ENCODE measurements at places on chromosomes 6 and 20.
A peak's percentile ranks its signal among the peaks of the same experiment; 100 is the strongest.

DNA sequence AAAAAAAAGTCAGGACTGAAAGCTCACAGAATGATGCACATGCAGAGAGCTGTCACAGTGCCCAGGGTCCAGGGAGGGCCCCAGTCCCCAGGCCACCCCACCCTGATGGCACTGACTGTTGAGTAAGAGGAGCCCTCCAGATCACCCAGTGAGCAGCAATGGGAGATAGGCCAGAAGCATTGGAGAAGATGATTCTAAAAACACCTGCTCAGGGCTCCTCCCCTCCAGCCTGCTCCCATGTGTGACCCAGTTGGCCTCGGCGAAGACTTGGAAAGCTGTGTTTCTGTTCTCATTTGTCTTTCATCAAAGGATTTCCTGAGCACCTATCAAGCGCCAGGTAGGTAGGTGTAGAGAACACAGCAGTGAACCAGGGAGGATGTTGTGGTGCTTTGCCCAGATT is 43.9 kb upstream of the DSN1 start:
- DNase-seq, result peak; percentile 36

- DNase-seq, result no peak
These were observed 134.0 kb downstream of the GJA10 start for GRCh38 chr6:90028066-90028778.

GRCh38 chr20:10653599-10654249 is 20.1 kb downstream of the JAG1 start:
- DNase-seq, result no peak

DNA sequence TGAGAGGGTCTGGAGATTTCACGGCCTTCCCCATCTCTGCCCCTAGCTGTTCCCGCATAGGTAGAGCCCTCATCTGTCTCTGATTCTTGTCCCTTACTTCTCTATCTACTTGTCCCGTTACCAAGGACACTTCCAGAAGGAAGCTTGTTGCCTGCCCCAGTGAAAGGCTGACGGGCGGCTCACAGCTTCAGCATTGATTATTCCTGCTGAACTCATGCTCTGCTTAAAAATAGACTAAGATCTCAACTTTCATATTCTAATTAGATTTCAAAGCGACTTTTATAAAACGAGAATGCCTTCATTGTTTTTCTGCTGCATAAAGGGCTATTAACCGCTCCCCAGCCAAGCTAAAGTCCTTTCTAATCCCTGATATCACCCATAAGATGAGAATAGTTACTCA is 31.1 kb upstream of the MAFB start:
- DNase-seq, result no peak

- DNase-seq, result no peak
These were observed 113.5 kb downstream of the SMOC2 start for GRCh38 chr6:168554472-168554871.

DNA sequence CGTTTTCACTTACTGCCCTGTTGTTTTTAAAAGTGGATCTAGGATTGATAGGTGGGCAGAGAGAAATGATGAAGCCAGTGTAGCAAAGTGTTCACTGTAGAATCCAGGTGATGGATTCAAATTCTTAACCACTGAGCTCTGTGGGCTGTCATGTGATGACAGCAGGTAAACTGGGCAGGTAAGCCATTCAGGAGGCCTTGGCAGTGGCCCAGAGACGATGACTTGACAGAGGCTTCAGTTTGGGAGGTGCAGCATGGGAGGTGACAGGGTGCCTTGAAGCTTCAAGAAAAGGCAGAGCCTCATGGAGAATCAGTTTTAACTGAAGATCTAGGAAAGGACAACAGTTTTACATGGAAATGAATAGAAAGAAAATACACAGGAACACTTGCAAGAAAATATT is 2.0 kb downstream of the NAA20 start:
- no peak for DNase-seq

GRCh38 chr6:25278914-25279747 is at the start of gene CARMIL1:
TSS of gene CARMIL1 (plus strand) at chr6:25279374. CDS start at chr6:25279796, 422 bp downstream.
- peak; percentile 39 for DNase-seq

GRCh38 chr6:7169296-7169721 is 61.5 kb downstream of the RREB1 start:
- no peak for DNase-seq

- no peak for DNase-seq
These were observed 7.3 kb downstream of the MTCH1 start for GRCh38 chr6:36978421-36979346.

DNA sequence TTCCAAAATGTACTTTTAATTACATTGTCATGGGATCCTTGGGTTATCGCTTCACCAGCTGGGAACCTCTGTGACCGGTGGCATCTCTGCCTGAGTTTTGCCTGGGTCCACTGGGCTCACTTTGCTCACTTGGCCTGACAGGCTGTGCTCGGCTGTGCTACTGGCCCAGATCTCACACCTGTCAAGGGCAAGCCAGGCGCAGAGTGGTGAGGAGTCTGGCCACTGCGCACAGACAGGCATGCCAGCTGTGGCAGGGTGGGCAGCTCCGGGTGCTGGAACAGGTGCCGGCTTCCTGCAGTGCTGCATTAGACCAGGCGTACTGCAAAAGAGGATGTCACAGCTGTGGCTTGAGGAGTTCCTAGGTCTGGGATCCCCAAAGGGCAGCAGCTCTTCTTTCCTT is 489.8 kb downstream of the TENT5A start:
- DNase-seq, result no peak

DNA sequence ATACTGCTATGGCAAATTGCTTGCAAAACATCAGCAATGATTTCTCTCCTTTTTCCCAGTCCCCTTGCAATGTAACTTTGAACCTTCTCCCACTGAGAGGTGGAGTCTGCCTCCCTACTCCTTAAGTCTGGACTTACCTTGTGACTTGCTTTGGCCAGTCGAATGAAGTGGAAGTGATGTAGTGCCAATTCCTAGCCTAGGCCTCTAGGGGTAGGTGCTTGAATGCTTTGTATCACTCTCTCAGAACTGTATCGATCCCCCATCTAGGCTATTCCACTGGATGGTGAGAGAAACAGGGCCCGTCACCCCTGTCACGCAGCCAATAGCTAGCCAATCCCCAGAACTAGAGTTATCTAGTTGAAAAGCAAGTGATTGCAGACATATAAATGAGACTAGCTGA is 238.6 kb downstream of the BTBD3 start:
- DNase-seq, result no peak
